ENCODE measurements at places on chromosomes 13 and 19. TPM values are rescaled to one million over a fixed set of nuclear protein-coding genes. Genes with fewer than 3 reads are reported as not detected.

DNA sequence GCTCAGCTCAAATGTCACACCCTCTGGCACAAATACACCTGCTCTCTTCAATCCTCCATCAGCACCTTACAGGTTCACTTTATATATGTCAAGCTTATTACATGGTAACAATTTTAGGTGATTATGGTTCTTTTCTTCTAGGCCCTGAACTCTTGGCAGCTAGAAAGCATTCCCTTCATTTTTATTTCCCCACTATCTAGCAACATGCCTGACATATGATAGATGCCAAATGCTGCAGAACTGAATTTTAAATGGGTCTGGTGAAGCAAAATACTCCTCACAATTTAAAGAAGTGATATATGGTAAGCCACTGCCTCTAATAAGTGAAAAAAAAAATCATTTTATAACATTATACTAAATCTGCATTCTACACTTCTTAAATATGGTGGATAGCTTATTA is 95.2 kb downstream of the USP12 start:
- peaks cover 57% of the 10 kb centered on the region for H3K36me3 ChIP-seq
- H3K4me1 ChIP-seq, result peaks cover 29% of the 10 kb centered on the region
- no peak for DNase-seq

The LRP3 gene
- 8.0 TPM for total RNA-seq

GRCh38 chr19:37986048-37986750 is 79.2 kb downstream of the SIPA1L3 start:
- H3K27me3 ChIP-seq, result no peaks in the 10 kb centered on the region
- no peaks in the 10 kb centered on the region for H3K36me3 ChIP-seq
- peak overlapping the region; percentile 45 for H3K27ac ChIP-seq
- DNase-seq, result peak; percentile 72

The HCST gene
- total RNA-seq, result 31.5 TPM

DNA sequence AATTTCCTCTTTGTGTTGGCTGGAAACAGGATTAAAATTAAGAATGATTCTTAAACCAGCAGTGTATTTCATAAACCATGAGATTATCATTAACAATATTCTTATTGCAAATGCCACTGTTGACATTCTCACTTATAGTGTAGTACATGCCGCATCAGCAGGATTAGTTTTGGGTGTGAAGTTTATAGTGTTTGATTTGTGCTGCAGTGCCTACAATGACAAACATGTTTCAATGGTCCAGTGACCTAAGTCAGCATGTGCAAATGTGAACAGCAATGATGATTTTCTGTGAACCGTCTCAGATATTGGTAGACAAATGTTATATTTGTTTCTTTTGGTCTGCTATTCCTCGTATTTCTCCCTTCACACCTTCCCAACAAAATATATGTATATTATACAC is 49.8 kb upstream of the TDRD3 start:
- H3K4me1 ChIP-seq, result no peaks in the 10 kb centered on the region
- H3K27me3 ChIP-seq, result peaks cover 26% of the 10 kb centered on the region
- no peak overlapping the region for H3K4me3 ChIP-seq
- H3K27ac ChIP-seq, result no peak overlapping the region
- DNase-seq, result no peak
- no peaks in the 10 kb centered on the region for H3K36me3 ChIP-seq

GRCh38 chr13:33276570-33276969 is 9.0 kb downstream of the STARD13 start:
- no peaks in the 10 kb centered on the region for H3K4me1 ChIP-seq
- no peaks in the 10 kb centered on the region for H3K36me3 ChIP-seq
- no peak overlapping the region for H3K4me3 ChIP-seq
- no peaks in the 10 kb centered on the region for H3K27me3 ChIP-seq

GRCh38 chr13:112144616-112145550 is 77.9 kb downstream of the SOX1 start:
- no peak overlapping the region for H3K27ac ChIP-seq
- no peak overlapping the region for H3K4me3 ChIP-seq
- DNase-seq, result peak; percentile 54
- H3K36me3 ChIP-seq, result no peaks in the 10 kb centered on the region

GRCh38 chr13:51271528-51272085 is 49.4 kb downstream of the FAM124A start:
- H3K27me3 ChIP-seq, result no peaks in the 10 kb centered on the region
- H3K36me3 ChIP-seq, result no peaks in the 10 kb centered on the region
- no peak overlapping the region for H3K27ac ChIP-seq
- H3K4me1 ChIP-seq, result no peaks in the 10 kb centered on the region
- no peak overlapping the region for H3K4me3 ChIP-seq
- DNase-seq, result no peak

DNA sequence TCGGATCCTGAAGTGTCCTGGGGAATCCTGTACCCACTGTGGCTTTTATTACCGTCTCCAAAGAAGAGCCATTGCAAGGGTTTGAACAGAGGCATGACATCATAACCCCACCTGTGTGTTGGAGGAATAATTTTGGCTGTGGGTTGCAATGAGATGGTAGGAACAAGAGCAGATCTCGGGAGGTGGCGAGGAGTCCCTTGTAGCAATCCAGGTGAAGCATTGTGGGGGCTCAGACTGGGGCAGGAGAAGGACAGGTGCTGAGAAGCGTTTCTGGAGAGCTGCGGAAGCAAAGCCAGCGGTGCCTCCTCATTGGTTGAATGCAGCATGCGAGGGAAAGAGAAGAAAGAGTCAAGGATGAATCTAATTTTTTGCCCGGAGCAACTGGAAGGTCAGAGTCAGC is 382.4 kb downstream of the EFNB2 start:
- no peak overlapping the region for H3K4me3 ChIP-seq
- no peaks in the 10 kb centered on the region for H3K27me3 ChIP-seq
- H3K4me1 ChIP-seq, result no peaks in the 10 kb centered on the region
- no peak overlapping the region for H3K27ac ChIP-seq

The PCSK4 gene
- 1.2 TPM for total RNA-seq

DNA sequence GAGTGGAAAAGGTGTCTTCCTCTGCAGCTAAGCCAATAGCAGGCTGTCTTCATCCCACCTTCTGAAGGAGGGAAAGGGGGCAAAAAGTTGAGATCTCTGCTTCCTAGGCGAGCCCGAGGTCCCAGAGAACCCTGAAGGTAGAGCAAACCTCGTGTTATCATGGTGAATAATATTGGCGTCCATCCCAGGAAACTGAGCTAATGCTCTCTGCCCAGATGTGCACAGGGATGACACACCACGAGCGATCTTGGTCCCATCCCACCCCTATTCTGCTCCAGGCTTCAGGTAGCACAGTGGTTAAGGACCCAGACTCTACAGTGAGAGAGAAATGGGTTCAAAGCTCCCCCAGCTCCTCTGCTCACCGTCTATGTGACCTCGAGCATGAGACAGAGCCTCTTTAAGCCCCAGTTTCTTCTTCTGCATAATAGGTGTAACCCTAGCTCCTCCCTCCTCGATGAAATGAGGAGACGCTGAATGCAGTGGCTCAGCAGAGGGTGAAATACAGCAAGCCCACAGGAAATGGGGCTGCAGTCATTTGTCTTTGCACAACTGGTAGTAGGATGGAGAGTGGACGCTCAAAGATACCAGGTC is 9.9 kb upstream of the CEACAM20 start:
- DNase-seq, result no peak
- no peaks in the 10 kb centered on the region for H3K4me1 ChIP-seq
- no peak overlapping the region for H3K27ac ChIP-seq
- H3K4me3 ChIP-seq, result no peak overlapping the region

The CEACAM16 gene
- total RNA-seq, result not detected

The GJB2 gene
- total RNA-seq, result not detected

GRCh38 chr19:31300422-31300821 is 48.8 kb downstream of the TSHZ3 start:
- H3K4me3 ChIP-seq, result no peak overlapping the region
- no peaks in the 10 kb centered on the region for H3K27me3 ChIP-seq
- peak; percentile 46 for DNase-seq
- H3K36me3 ChIP-seq, result no peaks in the 10 kb centered on the region

The ADAT3 gene
- 10.6 TPM for total RNA-seq

The CCDC70 gene
- not detected for total RNA-seq

The LYPD5 gene
- 6.8 TPM for total RNA-seq

The ZNF829 gene
- 4.7 TPM for total RNA-seq

- no peaks in the 10 kb centered on the region for H3K27me3 ChIP-seq
- DNase-seq, result no peak
- no peak overlapping the region for H3K4me3 ChIP-seq
- no peaks in the 10 kb centered on the region for H3K36me3 ChIP-seq
These were observed 526.1 kb downstream of the KLF12 start for GRCh38 chr13:73608157-73608516.

The GNA15 gene
- total RNA-seq, result 14.7 TPM

GRCh38 chr13:84130495-84131114 is 248.3 kb upstream of the SLITRK1 start:
- H3K36me3 ChIP-seq, result no peaks in the 10 kb centered on the region
- no peak overlapping the region for H3K27ac ChIP-seq
- no peaks in the 10 kb centered on the region for H3K27me3 ChIP-seq
- DNase-seq, result no peak
- no peaks in the 10 kb centered on the region for H3K4me1 ChIP-seq

GRCh38 chr13:111474136-111475002 is 153.9 kb downstream of the TEX29 start:
- no peaks in the 10 kb centered on the region for H3K4me1 ChIP-seq
- H3K36me3 ChIP-seq, result no peaks in the 10 kb centered on the region
- no peak overlapping the region for H3K27ac ChIP-seq
- H3K27me3 ChIP-seq, result no peaks in the 10 kb centered on the region
- no peak for DNase-seq
- no peak overlapping the region for H3K4me3 ChIP-seq

- H3K36me3 ChIP-seq, result peaks cover 5% of the 10 kb centered on the region
- peak overlapping the region; percentile 77 for H3K27ac ChIP-seq
- peak overlapping the region; percentile 77 for H3K4me3 ChIP-seq
- H3K4me1 ChIP-seq, result peaks cover 21% of the 10 kb centered on the region
These were observed 27.6 kb downstream of the ZNF607 start for GRCh38 chr19:37691881-37692504.

The ZNF253 gene
- total RNA-seq, result 14.4 TPM

- H3K27me3 ChIP-seq, result no peaks in the 10 kb centered on the region
- no peak for DNase-seq
- H3K27ac ChIP-seq, result peak overlapping the region; percentile 69
- H3K36me3 ChIP-seq, result peaks cover 95% of the 10 kb centered on the region
- H3K4me3 ChIP-seq, result no peak overlapping the region
These were observed 7.8 kb upstream of the SLC44A2 start for GRCh38 chr19:10617409-10618121.

- no peak overlapping the region for H3K4me3 ChIP-seq
- no peaks in the 10 kb centered on the region for H3K4me1 ChIP-seq
- no peaks in the 10 kb centered on the region for H3K27me3 ChIP-seq
- DNase-seq, result no peak
- H3K27ac ChIP-seq, result no peak overlapping the region
- H3K36me3 ChIP-seq, result no peaks in the 10 kb centered on the region
These were observed 213.9 kb upstream of the SLITRK1 start for GRCh38 chr13:84096216-84096615.

DNA sequence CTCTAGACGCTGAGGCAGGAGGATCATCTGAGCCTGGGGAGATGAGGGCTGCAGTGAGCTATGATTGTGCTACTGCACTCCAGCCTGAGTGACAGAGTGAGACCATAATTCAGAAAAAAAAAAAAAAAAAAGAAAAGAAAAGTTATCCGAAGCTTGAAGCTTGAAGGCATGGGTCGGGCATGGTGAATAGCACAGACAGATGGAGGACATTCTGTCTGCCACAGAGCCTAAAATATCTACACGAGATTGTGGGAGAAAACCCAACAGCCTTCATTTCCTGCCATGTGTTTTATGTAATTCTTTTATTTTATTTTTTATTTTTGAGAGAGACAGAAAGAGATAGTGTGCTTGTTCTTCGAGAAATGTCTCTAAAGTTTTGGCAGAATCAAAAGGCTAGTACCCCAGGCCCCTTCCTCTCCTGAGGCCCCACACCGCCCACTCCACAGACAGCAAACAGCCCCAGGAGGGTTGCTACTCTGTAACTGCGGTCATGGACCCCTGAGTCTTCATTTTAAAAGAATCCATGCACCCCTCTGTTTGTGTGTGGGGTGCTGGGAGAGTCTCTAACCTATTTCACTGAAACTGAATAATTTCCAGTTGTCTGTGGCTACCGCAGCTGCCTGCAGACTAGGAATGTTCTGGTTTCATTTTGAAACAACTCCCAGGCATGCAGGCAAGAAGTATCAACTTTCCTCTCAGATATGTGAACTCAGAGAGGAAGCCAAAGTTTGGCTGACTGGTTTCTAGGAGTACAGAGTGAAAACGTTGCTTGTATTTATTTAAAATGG is 38.4 kb upstream of the RCBTB2 start:
- peaks cover 18% of the 10 kb centered on the region for H3K27me3 ChIP-seq
- no peak for DNase-seq
- peak overlapping the region; percentile 96 for H3K27ac ChIP-seq

DNA sequence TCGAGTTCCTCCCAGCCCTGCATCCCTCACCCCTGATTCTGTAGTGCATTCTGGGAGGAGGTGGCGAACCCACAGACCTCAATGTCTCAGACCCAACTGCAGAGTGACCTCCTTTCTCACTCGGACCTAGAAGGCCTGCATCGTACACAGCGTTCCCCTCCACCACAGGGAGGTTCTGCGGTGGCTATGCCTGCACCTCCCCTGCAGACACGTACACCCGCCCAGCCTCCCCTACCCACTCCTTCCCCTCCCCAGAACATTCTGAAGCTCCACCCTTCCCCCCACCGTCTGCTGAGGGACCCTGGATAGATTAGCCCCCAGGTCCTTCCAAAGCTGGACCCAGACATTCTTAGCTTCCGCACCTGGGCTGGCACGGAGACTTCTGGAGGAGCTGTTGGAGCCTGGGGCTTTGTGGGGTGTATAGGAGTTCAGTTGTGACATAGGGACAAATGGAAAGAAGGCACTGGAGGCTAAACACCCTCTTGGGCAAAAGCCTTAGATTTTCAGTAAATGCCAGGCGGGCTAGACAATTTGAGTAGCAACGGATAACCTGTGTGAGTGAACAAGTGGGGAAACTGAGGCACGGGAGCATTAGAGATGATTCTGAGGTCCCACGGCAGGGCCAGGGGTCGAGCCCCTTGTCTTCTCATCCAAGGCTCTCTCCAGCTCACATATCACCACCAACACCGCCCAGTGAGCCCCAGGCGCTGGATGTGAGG is 420 bp upstream of the FSD1 start:
- peaks cover 7% of the 10 kb centered on the region for H3K27me3 ChIP-seq
- peak overlapping the region; percentile 44 for H3K4me3 ChIP-seq
- no peaks in the 10 kb centered on the region for H3K36me3 ChIP-seq
- DNase-seq, result no peak
- no peak overlapping the region for H3K27ac ChIP-seq

DNA sequence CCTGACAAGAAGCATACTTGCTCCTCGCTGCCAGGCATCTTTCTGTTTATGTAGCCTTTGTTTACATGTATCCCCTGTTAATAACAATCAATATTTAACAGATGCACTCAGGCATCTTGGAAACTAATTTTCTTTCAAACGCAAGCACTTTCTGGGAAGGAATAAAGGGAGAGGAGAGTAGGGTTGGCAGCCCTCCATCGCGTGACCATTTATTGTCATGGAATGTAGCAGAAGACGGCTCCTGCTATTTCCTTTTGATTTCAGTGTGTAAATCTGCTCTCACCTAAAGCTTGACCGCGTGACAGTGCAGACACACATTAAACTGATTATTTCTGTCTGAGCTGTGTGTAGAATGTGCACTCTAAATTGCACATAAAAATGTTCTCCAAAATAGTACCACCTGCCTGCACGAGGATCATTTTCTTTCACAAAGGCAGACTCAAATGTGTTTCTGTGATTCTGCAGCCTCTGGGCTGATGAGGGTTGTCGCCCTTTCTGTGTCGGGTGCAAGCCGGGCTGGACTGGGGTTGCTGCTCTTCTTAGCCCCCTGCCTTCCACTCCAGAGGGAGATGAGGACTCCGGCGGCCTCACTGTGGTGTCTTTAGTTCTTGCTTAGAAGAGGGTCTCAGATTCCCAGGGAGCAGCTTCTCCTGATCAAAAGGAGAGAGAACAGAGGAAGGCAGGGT is 223.5 kb upstream of the MAB21L1 start:
- no peaks in the 10 kb centered on the region for H3K36me3 ChIP-seq
- no peak overlapping the region for H3K27ac ChIP-seq
- no peak for DNase-seq
- no peaks in the 10 kb centered on the region for H3K27me3 ChIP-seq
